Keratinocyte (primary cell): ENCODE measurements at places on chromosomes 3 and 15.
A peak's percentile ranks its signal among the peaks of the same experiment; 100 is the strongest.

- DNase-seq, result no peak
Measured at GRCh38 chr3:48299746-48300712, 33.4 kb downstream of the SPINK8 start.

DNA sequence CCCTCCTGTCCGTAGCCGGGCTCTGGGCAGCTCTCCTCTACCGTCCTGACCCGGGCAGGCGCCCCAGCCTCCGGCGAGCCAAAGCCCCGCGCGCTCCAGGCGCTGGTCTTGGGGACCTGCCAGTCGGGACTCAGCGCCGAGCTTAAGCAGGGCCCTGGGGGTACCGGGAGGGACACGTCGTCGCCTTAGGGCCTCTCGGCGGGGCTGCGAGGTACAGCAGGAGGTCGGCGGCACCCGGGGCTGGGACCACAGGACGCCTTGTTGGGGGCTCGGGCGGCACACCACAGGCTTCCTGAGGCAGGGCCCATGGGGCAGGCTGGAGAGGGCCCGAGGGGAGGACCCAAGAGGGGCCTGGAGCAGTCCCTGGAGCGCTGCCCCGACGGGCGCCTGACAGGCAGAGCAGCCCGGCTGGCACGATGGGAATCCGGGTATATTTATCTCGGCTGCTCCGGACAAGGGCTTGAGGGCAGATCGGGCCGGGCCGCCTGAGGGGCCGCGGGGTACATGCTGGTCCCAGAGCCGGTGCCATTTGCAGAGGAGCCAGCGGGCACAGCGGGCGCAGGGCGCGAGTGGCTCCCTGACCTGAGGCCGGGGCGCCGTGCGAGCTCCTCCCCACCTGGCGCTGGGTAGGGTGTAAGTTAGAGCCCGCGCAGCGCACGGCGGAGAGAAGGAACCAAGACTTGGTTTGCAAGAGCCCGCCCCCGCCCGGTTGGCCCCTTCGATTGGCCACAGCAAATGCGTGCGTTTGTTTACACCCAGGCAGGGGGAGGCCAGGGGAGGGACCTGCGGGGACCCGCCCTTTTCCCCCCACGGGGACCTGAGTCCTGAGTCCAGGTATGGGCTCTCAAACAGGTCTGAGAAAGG lies 574 bp downstream of the SLC38A3 start:
- DNase-seq, result no peak

- DNase-seq, result no peak
Measured at GRCh38 chr15:85554852-85555521, 174.6 kb downstream of the AKAP13 start.

DNA sequence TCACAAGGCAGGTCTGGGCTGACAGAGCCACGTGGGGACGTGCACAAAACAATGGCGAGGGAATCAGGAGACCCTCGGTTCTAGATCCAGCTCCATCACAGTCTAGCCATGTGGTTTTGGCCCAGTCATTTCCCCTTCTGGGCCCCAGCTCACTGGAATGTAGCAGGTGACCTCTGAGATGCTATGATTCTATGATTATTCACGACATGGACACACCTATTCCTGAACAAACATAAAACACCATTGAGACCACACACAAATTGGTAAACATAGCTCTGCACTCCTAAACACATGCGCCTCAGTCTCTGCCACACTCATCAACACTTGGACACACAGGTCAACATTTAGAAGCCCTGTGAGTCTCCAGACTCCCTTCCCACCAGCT lies 9.0 kb downstream of the IGDCC4 start:
- DNase-seq, result no peak

- DNase-seq, result no peak
Measured at GRCh38 chr3:81741216-81741615, 20.2 kb downstream of the GBE1 start.

DNA sequence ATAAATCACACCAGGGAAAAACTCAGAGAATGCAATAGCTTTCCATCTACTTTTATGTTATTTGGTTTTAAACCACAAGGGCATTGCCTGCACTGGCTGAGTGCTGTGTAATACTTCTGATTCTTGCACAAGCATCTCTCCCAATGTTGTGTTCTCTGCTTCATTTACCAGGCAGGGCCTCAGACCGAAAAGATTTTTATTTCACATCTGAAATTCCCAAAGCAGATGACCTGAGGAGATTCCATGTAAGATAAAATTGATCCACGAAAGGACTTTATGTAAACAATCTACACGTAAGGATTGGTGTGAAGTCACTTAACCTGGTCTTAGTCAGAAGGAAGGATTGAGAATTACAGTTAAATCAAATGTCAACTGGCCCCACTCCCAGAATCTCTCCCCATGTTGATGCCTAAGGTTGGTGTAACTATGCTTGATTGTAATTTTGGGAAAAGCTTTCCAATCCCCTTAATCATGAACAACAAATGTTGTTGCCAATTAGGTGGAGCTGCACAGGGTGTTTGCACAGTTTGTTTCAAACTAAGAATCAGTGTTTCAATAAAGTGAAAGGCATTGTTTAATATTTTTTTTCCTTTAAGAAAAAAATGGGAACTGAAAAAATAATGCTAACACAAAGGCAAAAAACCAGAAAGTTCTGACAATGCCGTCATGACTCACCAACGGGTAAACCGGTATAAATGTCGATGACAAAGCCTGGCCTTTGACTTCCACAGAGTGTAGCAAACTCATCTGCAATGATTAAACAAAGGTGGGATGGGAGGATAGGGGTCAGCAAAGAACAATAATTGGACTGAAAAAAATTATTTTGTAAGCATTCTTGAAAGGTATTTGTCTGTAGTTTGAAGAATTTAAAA lies 128.6 kb downstream of the DUT start:
- no peak for DNase-seq

DNA sequence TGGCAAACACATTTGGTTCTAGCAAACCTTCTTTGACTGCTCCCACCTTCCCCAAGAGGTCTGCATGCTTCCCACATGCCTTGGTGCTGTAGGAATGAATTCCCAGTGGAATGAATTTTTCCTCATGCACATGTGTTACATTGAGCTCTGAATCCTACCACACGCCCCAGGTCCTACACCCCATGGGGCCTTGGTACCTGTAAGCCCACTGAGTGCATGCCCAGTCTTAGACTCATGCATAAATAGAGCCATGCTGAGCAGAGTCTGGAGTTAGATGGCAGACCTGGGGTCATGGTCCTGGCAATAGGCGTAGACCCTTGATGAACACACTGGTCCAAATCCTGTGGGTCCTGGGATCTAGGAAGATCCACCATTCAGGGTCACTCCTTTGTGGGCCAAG lies 81.8 kb downstream of the EPHB1 start:
- no peak for DNase-seq

- DNase-seq, result no peak
Measured at GRCh38 chr15:40118473-40118872, 9.8 kb upstream of the BMF start.

- DNase-seq, result no peak
Measured at GRCh38 chr3:156818273-156818651, 7.9 kb upstream of the LEKR1 start.

DNA sequence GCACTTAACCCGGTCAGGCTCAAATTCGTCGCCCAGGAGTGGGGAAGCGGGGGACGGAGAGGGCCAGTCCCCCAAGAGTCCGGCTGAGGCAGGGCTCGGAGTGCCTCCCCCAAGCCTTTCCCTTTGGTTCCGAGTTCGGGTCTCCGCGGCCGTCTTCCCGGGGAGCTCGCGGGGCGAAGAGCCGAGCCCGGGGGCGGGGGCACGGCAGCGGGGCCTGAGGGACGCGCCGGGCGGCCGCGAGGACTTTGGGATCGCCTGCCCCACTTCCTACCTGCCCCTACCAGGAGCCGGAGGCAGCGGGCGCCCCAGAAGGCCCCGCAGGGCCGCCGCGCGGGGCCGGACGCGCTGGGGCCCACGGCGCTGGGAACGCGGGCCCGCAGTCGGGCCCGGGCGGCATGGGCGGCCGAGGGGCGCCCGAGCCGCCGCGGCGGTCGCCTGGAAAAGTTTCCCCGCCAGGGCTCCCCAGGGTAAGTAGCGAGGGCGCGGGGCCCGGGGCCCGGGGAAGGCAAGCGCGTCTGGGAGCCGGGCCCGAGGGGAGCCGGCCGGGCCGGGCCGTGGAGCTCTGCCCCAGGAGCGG lies 2.8 kb downstream of the FURIN start:
- no peak for DNase-seq

- DNase-seq, result no peak
Measured at GRCh38 chr3:182692021-182692420, 101.3 kb upstream of the ATP11B start.

DNA sequence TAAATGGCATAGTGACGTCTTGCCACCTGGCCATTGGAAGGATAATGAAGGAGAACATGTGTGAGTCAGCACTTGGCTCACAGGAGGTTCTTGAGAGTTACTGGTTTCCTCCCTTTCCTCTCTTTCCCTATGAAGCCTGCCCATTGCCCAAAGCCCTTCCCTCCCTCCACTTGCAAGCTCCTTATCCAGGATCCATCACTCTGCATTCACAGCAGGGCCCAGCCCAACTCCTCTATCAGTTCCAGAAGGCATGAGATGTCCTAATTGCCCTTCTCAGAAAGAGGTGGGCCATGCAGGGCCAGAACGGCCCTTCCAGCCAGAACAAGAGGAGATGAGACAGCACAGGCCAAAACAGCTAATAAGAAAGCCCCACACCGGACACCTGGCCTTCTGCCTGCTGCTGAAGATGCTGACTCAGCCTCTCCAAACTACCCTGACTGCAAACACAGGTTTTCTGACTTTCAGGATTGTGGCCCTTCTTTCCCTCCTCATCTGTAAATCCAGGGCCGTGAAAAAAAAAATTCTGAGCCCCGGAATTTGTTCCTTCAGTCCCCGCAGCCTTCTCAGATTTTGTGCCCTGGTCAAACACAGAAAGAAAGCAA lies 29.7 kb downstream of the HAPLN3 start:
- DNase-seq, result peak; percentile 5
